ENCODE measurements at places on chromosomes 2 and 18.

DNA sequence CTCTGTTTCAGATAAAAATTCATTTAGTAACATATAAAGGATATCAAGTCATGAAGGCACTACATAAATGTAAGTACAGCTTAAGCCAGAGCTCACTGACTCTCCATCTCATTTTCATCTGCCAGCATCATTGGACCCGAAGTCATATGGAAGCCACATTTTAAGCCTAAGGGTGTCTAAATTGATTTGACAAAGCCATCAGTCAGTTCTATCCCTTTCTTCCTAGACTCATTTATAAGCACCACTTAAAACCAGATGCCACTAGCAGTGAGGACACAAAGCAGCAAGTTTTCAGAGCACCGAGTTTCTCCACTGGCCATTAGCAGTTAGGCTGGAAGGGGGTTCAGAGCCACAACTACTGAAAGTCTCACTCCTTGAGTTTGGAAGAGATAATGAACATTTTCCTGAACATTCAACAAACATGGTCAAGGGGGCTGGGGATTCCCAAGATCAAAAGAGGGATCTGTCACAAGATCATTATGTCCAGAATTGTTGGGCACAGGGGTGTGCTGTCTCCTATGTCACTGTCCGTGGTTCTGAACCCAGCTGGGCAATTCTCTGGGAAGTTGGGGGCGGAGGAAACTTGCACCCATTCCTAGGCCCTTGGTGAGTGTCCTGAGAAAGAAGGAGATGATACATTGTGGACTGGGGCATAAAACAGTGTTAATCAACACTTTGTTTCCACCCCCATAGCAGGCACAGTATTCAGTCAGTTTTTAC is 158.5 kb upstream of the LMAN1 start:
- DNase-seq = peak; percentile 4

GRCh38 chr18:26227051-26227670 is 916 bp downstream of the TAF4B start:
- no peak for DNase-seq

- no peak for DNase-seq
These were observed 758.4 kb upstream of the KLHL29 start for GRCh38 chr2:22626621-22627020.

DNA sequence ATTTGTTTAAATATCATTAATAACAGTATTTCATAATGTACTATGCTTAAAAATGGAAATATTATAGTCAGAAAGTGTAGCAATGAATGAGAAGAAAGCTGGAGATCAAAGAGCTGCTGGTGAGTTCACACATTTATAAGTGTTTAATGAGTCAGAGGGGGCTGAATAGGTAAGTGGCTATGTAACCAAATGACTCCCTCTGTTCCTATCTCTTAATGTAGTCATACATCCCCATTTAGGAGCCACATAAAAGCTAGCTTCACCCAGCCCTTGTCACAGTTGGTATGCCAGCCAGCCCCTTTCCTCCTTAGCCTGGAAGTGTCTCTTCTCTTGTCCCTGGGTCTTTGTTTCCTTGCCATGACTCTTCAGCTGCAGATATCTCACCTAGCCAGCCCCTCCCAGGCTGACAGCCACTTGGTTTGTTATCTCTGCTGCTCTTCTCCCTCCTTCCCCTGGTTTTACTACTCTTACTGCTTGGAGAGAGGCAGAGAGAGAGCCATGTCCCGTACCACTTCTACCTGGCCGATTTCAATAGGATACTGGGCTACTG is 438.6 kb upstream of the HNMT start:
- DNase-seq = no peak

- no peak for DNase-seq
These were observed 144.1 kb downstream of the CELF4 start for GRCh38 chr18:37421341-37422077.

GRCh38 chr2:164151522-164151921 is 415.7 kb upstream of the FIGN start:
- no peak for DNase-seq

- DNase-seq = no peak
These were observed 84.3 kb downstream of the PXDN start for GRCh38 chr2:1659951-1660565.

DNA sequence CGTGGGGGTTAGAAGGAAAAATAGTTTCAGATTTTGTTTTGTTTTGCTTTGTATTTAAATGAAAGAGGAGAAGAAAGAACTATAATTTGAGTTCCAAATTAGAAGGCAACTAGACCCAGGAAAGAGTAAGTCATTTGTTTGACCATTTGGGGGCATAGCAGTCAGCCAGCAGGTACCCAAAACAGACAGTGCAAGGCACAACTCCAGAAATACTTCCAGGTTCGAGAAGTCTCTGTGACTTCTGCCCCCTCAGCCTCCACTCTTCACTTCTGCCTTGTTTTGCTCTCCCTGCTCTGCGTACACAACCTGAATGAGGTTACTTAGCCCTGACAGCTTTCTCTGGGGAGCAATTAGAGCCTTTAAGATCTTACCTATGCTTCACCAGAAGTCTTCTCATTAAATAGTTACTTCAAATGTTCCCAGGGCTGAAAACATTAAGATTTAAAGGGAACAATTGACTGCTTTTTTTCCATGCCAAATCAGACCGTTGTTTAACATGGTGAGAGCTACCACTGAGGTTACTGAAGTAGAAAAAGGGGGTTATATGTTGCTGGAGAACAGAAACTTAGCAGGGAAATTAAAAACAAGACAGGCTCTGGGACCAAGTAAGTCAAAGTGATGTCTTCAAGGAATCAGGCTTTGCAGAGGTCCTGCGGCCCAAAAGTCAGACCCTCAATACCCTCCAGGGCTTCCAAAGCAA is 216.9 kb downstream of the BCL11A start:
- no peak for DNase-seq

- DNase-seq = no peak
These were observed 421.5 kb upstream of the POU3F3 start for GRCh38 chr2:104432401-104432800.

DNA sequence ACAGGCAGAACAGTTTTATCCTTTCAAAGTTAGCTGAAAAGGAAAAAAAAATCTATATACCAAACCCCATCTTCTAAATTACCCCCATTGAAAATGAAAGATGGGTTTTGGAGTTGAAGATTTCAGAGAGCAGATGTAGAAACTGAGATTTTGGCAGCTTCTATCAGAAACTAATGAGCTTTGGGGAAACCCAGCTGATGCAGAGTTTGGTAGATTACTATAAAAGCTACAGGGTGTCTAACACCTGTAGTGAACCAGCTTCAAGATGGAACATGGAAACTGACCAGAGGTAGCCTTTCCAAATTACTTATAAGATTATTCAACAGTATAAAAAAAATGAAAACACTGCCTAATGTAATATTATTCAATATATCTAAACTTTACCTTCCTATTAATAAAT is 583.1 kb downstream of the XIRP2 start:
- no peak for DNase-seq

DNA sequence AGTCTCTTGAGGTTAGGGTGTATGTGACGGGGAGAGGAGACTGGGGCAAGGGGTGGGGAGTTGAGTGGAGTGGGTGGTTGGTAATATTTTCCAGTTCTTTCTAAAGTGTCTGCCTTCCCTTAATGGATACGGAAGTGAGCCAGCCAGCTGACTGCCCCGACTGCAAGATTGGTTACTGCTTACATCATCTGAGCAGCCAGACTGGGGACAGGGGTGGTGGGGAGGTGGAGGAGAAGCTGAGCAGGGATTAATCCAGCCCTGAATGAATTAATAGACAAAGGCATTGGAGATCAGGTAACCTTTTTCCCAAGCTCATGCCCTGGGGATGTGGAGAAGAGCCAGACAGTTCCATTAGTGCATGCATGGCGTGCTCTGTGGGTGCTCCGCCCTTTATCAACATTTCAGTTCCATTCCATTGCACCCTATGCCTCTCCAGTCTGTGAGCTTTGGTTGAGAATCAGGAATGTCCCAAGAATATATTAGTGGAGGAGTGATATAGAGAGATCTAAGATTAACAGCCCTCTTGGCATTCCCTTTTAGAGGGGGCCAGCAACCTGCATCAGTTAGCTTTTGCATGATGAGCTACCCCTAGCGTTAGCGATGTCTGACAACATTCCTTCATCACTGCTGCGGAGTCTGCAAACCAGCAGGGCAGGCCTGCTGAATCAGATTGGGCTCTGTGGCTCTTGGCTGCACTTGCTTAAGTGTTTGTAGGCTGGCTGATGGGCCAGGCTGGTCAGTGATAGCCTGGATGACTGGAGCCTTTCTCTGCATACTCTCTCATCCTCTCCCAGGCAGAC is 67.4 kb downstream of the TNP1 start:
- no peak for DNase-seq

DNA sequence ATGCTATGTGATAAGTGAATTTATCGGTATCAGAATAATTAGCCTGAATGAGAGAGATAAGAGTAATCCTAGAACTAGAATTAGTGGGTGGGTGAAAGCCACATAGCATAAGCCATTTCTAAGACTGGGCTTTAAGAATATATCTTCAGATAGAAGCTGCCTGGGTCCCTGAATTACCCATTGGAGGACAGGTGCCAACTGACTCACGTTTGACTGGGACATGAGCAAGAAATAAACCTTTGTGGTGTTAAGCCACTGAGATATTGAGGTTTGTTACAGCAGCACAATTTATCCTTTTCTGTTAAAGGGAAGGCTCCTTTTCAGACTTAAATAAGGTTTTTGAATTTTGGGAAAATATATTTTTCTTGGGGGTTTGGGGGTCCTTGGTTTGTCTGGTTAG is 95.9 kb downstream of the POLE4 start:
- no peak for DNase-seq

DNA sequence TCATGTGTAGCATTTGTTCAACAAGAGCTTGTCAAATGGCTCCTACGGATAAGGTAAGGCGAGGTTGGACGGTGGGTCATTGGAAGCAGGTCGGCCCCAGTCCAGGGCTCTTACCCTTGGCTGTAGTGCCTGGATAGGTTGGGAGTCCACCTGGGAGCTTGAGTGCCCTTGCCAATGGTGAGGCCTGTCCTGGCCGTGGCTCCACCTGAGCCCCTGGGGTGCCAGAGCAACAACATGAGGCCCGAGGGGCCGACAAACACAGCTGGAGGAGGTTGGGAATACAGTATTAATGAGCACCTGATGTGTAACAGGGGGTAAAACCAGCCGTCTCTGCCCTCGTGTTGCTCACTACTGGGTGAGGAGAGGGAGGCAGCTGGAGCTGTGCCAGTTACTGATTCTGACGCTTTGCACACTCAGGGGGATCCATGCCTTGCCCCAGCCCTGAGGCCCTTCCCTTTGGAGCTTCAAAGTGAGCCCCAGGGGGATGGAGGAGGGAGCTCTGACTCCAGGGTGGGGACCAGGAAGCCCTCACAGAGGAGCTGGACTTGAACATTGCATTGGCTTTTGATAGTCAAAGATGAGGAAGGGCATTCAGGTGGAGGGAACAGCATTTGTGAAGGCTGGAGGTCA is 87.2 kb downstream of the RHOB start:
- DNase-seq = no peak

GRCh38 chr2:33526132-33526531 is 49.7 kb downstream of the RASGRP3 start:
- DNase-seq = no peak

DNA sequence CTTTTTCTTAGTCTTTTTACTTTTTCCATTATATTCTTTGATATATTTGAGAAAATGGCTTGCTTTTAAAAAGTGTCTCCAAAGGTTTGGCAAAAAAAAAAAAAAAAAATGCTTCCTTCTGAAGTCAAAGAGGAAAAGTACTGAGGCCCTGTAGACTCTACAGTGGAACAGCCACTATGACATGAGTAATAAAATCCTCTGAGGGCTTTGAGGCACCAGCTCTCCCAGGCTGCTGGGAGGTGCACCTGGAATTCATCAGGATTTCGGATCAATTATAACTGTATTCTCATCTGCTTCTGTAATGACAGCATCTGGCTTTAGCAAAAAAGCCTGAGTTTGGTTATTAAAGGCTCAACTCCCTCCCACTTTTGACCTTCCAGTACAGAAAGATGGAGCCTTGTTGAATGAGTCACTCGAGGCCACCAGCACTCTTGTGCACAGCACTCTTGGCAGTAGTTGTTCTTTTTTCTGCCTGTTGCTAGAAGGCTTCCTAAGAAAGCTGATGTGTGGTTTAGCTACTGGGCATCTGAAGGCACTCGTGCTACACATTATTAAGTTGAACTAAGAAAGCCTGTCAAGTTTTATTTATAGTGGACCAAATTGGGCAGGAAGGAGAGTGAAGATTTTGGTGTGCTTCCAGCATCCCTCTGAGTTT is 131.3 kb downstream of the PRPF40A start:
- DNase-seq = peak; percentile 34

- no peak for DNase-seq
These were observed 134.7 kb downstream of the MSTN start for GRCh38 chr2:189927823-189928222.

DNA sequence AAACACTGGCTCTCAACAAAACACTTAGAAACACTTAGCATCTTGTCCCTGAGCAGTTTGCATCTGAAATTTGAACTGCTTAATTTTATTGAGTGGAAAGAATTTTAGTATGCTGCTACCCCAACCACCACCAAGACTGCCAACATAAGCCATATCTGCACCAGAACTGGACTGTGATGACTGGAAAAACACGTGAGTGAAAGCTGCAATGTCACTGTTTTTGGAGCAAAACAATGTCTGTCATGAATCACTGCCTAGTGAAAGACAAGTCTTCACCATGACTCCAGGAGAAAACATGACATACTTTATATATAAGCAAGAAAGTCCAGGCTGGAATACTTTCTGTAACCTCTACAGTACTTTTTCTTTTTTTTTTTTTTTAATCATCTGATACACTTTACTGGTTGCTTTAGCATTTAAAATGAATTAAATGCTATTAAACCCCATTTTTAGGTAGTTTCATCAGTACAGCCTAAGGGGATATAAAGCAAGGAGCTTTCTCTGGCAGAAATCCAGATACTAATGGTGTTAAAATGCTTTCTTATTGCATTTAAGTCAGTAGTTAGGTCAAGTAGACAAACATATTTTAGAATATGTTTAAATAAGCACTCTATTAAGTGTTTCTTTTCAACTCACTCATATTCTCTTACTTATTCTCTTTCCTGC is 2129.4 kb upstream of the PIK3C3 start:
- no peak for DNase-seq

- DNase-seq = no peak
These were observed 75.1 kb upstream of the PXDN start for GRCh38 chr2:1819419-1819818.

DNA sequence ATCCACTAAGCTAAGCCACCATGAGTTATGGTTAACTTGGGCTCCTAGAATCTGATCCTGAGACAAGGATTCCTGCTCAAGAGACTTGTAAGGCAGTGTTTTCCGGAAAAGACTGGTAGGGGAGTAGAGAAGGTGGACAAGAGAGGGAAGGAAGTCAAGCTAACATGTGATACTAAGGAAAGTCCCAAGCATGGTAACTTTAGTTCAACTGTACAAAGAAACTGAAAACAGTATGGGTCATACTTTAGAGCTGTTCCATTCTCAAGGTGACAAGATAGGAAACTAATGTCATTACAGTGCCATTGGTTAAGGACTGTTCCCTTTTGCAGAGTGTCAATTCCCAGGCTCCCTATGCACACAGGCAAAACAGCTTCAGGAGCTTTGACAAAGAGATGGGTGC is 5.8 kb downstream of the MYO5B start:
- DNase-seq = no peak

GRCh38 chr2:240983361-240983995 is 14.9 kb upstream of the SNED1 start:
- peak; percentile 54 for DNase-seq

- peak; percentile 26 for DNase-seq
These were observed 82.6 kb downstream of the HDAC4 start for GRCh38 chr2:239318151-239318611.

Data from K562 (cell line).